ENCODE measurements at places on chromosomes 7 and 10. TPM values are rescaled to one million over a fixed set of nuclear protein-coding genes. Genes with fewer than 3 reads are reported as not detected.

NEUROG3 gene
- total RNA-seq: not detected

PLEKHS1 gene
- not detected for total RNA-seq

SFRP4 gene
- 0.79 TPM for total RNA-seq

LRRN3 gene
- total RNA-seq: 0.11 TPM

IDI2 gene
- not detected for total RNA-seq

CASTOR2 gene
- total RNA-seq: 8.2 TPM

PAOX gene
- 6.7 TPM for total RNA-seq

SLC16A9 gene
- not detected for total RNA-seq

PNLIP gene
- not detected for total RNA-seq

ANK3 gene
- total RNA-seq: 239 TPM

KAZALD1 gene
- 11.9 TPM for total RNA-seq

PHYHIPL gene
- total RNA-seq: not detected

FFAR4 gene
- not detected for total RNA-seq

ADAMTS14 gene
- under 0.01 TPM for total RNA-seq

GDI2 gene
- total RNA-seq: 442 TPM

SRRM3 gene
- 2.7 TPM for total RNA-seq

IFIT1 gene
- total RNA-seq: 1.5 TPM

SNX10 gene
- total RNA-seq: 0.54 TPM
